Esophagus squamous epithelium (tissue), 5 donors: ENCODE measurements at places on chromosomes 16 and 17. TPM values are rescaled to one million over a fixed set of nuclear protein-coding genes. Genes with fewer than 3 reads are reported as not detected.

DNA sequence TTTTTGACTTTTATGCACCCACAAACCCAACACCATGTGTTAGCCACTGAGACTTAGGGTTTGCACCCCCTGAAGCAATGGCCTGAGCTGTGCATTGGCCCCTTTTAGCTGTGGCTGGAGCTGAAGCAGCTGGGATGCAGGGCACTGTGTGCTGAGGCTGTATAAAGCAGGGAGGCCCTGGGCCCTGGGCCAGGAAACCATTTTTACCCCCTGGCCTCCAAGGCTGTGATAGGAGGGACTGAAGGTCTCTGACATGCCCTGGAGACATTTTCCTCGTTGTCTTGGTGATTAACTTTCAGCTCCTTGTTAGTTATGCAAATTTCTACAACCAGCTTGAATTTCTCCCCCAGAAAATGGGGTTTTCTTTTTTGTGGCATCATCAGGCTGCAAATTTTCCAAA lies 6.7 kb upstream of the ANKFN1 start:
- no peaks in the 10 kb centered on the region for H3K27me3 ChIP-seq
- no peaks in the 10 kb centered on the region for H3K4me1 ChIP-seq
- H3K36me3 ChIP-seq: no peaks in the 10 kb centered on the region
- H3K4me3 ChIP-seq: no peak overlapping the region

- no peak overlapping the region for H3K27ac ChIP-seq
- peak overlapping the region; percentile 60 for H3K4me3 ChIP-seq
- peaks cover 69% of the 10 kb centered on the region for H3K27me3 ChIP-seq
Measured at GRCh38 chr16:23753908-23754593, 775 bp upstream of the CHP2 start.

GRCh38 chr16:11675561-11676511 lies 7.6 kb downstream of the SNN start:
- no peaks in the 10 kb centered on the region for H3K27me3 ChIP-seq
- no peak overlapping the region for H3K4me3 ChIP-seq
- DNase-seq: no peak
- H3K36me3 ChIP-seq: peaks cover 8% of the 10 kb centered on the region
- peaks cover 67% of the 10 kb centered on the region for H3K4me1 ChIP-seq

- no peak overlapping the region for H3K27ac ChIP-seq
- no peak for DNase-seq
- no peaks in the 10 kb centered on the region for H3K36me3 ChIP-seq
- no peak overlapping the region for H3K4me3 ChIP-seq
Measured at GRCh38 chr17:64133546-64134215, 3.7 kb upstream of the ERN1 start.

- no peak for DNase-seq
- H3K27ac ChIP-seq: no peak overlapping the region
- H3K4me1 ChIP-seq: no peaks in the 10 kb centered on the region
- no peaks in the 10 kb centered on the region for H3K36me3 ChIP-seq
Measured at GRCh38 chr16:27867122-27868110, 196.1 kb downstream of the GSG1L start.

GRCh38 chr17:49891271-49891670 lies 43.4 kb upstream of the TAC4 start:
- H3K36me3 ChIP-seq: no peaks in the 10 kb centered on the region
- DNase-seq: no peak
- H3K27ac ChIP-seq: no peak overlapping the region
- H3K4me3 ChIP-seq: no peak overlapping the region

DNA sequence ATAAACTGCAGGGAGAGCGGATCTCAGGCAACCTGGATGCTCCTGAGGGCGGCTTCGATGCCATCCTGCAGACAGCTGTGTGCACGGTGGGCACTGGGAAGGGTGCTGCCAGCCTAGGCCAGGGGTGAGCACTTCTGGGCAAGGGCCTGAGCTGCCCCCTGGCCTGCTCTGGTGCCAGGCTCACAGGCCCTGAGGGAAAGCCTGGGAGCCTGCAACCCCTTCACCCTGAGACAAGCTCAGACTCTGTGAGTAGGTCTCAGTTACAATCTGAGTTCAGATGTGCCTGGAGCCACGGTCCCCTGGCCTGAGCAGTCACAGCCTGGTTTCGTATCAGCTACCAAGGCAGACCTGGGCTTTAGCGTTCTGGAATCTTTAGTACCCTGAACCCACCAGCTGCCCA lies 8.1 kb downstream of the ITGB4 start:
- no peak overlapping the region for H3K27ac ChIP-seq
- no peak overlapping the region for H3K4me3 ChIP-seq
- no peaks in the 10 kb centered on the region for H3K27me3 ChIP-seq
- H3K36me3 ChIP-seq: peaks cover 32% of the 10 kb centered on the region
- peaks cover 10% of the 10 kb centered on the region for H3K4me1 ChIP-seq
- no peak for DNase-seq

GRCh38 chr17:81349397-81350319 lies 45.6 kb upstream of the BAHCC1 start:
- peak overlapping the region; percentile 75 for H3K27ac ChIP-seq
- DNase-seq: no peak
- no peaks in the 10 kb centered on the region for H3K36me3 ChIP-seq
- no peak overlapping the region for H3K4me3 ChIP-seq
- H3K4me1 ChIP-seq: peaks cover 21% of the 10 kb centered on the region

Gene KRT33B
- not detected for total RNA-seq

Gene MYOCD
- total RNA-seq: 11.7 TPM
